Uterus (tissue), 4 donors: ENCODE measurements at places on chromosomes 3 and 15. TPM values are rescaled to one million over a fixed set of nuclear protein-coding genes. Genes with fewer than 3 reads are reported as not detected.

DNA sequence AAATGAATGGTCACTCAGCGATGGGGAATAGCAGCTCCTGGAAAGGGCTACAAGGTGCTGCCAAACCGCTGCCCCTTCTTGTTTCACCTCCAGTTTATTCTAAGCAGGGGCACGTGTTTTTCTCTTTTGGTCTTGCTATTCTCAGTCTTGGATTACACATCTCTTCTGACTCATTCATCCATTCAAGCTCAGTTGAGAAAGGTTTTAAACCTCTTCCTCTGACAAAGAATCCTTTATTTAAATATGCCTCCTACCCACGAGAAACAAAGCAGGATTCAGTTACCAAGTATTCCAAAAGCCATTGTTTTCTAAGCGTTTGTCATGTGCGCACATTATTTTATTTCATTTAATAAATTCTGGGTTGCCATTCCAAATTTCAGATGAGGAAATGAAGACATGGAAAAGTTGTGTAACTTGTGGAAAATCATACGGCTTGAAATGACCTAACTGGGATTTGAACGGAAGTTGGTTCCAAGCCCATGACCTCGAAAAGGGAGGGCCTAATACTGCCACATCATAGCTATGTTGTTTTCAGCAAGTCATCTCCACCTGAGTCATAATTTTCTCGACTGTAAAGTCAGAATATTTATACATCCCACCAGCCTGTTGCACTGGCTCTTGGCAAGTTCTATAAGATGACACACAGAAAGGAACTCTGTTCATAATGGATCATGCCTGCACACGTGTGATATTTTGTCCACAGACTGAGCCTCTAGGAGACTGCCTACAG lies 292.0 kb upstream of the SLCO3A1 start:
- peak overlapping the region; percentile 31 for H3K27ac ChIP-seq
- no peaks in the 10 kb centered on the region for H3K36me3 ChIP-seq
- no peaks in the 10 kb centered on the region for H3K4me1 ChIP-seq
- no peak overlapping the region for H3K4me3 ChIP-seq

The POC1A gene
- 4.7 TPM for total RNA-seq

DNA sequence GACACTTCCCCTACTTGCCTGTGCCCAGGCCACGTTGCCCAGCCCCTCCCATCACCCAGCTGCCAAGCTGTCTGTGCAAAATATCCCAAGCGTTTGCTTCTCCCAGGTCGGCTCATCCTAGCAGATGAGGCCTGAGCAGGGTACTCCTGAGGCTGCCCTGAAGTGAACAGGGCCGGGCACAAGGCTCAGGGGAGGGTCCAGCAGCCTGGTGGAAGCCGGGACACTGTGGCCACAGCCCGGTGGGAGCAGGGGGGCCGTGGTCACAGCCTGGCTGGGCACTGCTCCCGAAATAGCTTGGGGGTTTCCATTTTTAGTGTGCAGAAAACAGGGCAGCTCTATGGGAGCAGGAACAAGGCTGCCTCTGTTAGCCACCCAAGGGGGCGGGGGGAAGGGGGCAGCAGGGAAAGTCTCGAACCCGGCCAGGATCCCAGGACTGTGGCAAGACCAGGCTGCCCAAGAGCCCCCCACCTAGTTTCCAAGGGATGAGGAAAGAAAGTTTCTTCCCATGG lies 3.4 kb downstream of the PLXNB1 start:
- H3K27me3 ChIP-seq: no peaks in the 10 kb centered on the region
- no peaks in the 10 kb centered on the region for H3K36me3 ChIP-seq
- no peak for DNase-seq
- H3K27ac ChIP-seq: peak overlapping the region; percentile 97
- peaks cover 11% of the 10 kb centered on the region for H3K4me1 ChIP-seq

The RHOV gene
- not detected for total RNA-seq

DNA sequence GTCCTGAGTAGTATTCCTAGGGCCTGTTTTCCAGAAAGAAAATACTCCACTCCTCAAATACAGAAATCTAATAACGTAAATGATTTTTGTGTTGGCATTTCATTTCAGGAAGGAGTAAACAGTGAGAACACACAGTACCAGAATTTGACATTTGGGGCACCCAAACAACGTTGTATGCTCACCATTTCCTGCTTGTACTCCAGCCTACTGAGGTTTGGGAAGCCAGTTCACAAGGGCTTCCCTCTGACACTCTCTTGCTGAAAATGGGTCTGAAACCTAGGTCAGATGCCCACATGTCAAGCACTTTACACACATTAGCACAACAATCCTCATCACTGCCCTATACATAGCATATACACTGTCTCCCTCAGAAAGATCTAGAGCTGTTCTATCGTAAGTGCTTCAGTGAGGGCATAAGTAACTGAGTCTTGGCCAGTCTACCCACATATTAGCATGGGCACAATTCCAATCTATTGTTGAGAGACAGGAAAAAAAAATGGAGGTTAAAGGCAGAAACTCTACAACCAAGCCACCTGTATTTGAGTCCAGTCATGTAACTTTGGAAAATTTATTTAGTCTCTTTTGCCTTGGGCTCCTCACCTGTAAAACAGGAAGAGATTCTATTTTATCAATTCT lies 43.5 kb upstream of the RSL24D1 start:
- no peak overlapping the region for H3K4me3 ChIP-seq
- no peaks in the 10 kb centered on the region for H3K4me1 ChIP-seq
- H3K27me3 ChIP-seq: no peaks in the 10 kb centered on the region
- H3K27ac ChIP-seq: no peak overlapping the region
